ENCODE measurements at places on chromosomes 7 and 10. TPM values are rescaled to one million over a fixed set of nuclear protein-coding genes. Genes with fewer than 3 reads are reported as not detected.
A peak's percentile ranks its signal among the peaks of the same experiment; 100 is the strongest.

CNNM1 gene
- 1.3 TPM for polyA plus RNA-seq

DNA sequence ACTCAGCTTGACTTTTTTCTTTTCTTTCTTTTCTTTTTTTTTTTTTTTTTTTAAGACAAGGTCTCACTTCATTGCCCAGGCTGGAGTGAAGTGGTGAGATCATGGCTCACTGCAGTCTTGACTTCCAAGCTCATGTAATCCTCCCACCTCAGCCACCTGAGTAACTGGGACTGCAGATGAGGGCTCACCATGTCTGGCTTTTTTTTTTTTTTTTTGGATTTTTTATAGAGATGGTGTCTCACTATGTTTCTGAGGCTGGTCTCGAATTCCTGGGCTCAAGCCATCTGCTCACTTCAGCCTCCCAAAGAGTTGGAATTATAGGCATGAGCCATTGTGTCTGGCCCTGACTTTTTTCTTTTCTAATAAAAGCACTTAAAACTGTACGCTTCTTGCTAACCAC, 358.2 kb upstream of the IGFBP3 start:
- DNase-seq: peak; percentile 36

DNA sequence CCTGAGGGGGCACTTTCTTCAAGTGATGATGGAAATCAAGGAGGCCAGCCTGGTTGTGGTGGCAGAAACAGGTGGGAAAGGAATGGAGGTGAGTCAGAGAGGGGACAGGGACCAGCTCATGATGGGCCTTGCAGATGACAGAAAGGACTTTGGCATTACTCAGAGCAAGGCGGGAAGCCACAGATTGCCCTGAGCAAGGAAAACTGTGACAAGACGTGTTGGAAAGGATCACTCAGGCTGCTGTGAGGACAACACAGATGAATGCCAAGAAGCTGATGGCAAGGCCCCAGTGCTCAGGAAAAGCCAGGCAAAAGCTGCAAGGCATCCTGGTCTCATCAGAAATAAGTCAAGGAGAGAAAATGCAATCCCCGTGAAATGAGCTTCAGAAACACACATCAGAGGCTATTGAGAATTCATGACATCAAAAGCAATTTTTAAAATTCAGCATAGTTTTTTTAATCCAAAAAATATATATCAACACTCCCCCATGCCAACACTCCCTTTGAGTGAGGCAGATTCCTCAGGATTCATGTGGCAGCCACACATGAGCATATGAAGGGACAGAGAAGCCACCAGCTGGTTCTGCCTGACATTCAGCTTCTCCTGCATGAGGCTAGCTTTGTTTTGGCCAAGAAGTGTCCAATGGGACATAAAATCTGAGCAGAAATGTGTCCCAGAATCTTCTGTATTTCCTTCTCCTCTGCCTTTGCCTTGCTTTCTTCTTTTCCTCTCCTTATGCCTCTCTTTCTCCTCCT, 244.5 kb upstream of the MYO3A start:
- no peak for DNase-seq

PCBD1 gene
- polyA plus RNA-seq: 69.6 TPM

DNA sequence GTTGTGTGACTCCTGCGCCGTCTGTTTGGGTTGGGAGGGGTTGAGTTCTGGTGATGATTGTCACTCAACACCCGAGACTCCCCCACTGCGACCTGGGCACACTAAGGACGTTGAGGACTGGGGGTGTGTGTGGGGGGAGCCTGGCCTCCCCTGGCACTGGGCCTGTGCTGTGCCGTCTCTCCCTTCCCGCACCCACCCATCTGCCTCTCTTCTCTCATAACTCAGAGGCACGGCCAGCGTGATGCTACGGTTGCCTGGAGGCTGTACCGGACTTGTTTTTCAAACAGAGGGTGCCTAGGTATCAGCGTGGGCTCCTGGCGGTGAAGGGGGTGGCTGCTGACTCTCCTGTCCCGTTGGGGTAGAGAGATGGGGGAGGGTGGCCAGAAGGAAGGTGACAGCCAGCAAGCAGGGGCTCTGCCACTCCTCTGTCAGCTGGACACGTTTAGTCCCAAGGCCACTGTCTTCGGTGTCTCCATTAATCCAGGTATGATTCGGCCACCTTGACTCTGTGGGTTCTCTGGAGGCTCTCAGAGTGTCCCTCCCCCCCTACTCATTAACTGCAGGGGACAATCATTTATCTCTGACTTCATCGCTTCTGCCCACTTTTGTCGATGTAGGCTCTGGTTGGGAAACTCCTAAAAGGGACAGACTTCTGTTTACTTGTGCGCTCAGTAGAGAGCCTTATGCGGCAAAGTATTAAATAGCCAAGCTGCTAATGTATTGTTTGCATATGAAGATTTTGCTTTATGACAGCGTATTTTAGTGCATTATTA, 56.5 kb upstream of the PFKFB3 start:
- no peak for DNase-seq

SLC26A4 gene
- polyA plus RNA-seq: 0.12 TPM

GRCh38 chr7:105838627-105839231, 37.7 kb downstream of the ATXN7L1 start:
- no peak for DNase-seq

DNA sequence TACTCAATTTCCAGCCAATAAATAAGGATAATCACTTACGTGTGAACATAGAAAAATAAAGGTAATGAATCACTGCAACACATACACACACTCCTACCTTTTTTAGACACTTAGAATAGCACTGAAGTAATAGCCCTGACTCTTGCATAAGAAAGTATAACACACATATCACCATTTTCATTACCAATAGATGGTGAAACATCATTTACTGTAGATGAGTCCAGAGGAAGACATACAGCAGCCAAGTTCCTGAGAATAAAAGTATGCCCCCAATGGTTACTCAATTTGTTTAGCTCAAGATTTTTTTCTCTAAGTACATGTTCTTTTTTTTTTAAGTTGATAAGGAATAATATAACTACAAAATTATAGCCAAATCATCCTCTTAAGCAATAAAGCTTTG, 316.3 kb downstream of the PARD3 start:
- DNase-seq: no peak

DNA sequence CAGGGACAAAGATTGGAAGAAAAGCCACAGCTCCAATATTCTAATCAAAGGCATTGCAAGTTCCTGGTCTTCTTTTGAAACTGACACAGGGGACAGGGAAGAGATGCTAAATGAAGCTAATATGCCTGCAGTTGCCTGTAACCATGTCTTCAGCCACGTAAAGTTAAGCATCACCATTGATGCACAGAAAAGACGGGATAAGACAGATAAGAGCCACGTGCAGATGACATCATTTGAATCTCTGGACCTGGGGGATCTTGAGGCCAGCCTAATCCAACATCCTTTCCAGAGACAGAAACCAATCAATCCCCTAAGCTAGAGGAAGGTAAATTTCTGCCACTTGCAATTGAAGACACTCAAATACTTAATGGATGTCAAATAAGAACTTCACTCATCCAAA, 93.4 kb downstream of the PIP4K2A start:
- DNase-seq: no peak

- no peak for DNase-seq
Observed at GRCh38 chr10:14603534-14604102, 171.1 kb downstream of the FAM107B start.

BPGM gene
- 25.0 TPM for polyA plus RNA-seq
